ENCODE measurements at places on chromosomes 5 and 9.
A peak's percentile ranks its signal among the peaks of the same experiment; 100 is the strongest.

- DNase-seq: no peak
These were observed 919.6 kb upstream of the SEMA6A start for GRCh38 chr5:117494188-117494587.

DNA sequence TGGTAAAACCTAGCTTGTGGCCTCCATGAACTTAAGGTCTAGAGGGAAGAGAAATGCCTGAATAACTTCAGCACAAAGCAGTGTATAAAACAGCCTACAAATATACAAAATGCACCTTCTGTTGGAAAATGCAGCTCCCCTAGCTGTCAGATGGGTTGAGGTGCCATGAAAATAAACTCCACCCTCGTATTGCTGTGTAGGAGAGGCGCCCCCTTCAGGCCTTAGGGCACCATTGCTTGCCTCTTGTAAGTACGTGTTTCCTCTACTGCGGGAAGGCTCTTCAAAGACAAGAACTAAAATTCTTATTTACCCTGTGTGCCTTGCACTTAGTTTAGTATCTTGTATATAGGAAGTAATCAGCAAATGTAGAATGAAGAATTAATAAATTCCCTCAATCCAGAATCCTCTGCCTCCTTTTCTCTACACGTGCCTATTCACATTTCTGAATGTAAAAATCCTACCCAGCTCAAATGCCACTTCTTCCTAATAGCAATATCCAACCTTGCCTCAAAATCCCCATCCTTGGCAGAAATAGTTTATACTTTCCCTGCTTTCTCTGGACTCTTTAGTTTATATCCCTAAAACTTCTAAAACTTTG lies 393.7 kb upstream of the PDE4D start:
- DNase-seq: peak; percentile 66

DNA sequence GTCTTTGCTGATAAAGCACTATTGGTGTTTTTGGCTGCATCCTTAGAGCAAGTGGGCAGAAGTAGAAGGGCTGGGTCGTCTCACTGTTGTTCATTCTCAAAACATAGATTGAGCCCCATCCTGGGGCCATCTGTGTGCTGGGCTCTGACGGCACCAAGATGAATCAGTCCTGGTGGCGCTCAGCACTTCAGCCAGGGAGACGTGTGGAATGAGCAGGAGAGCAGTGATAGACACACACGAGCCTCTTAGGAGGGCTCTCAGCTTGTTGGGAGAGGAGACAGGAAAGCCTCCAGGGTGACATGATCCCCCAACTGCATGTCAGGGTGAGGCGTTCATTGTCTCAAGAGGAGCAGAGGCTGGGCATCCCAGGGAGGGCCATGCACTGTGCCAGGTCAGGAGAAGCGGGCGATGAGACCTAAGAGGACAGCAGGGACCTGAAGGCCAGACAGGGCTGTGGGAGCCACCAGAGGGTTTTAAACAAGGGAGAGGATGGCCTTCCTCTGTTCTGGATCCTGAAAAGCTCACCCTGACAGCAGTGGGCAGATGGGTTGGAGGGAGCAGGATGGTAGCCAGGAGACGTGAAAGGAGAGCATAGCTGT lies 115.8 kb downstream of the DAB2IP start:
- no peak for DNase-seq

DNA sequence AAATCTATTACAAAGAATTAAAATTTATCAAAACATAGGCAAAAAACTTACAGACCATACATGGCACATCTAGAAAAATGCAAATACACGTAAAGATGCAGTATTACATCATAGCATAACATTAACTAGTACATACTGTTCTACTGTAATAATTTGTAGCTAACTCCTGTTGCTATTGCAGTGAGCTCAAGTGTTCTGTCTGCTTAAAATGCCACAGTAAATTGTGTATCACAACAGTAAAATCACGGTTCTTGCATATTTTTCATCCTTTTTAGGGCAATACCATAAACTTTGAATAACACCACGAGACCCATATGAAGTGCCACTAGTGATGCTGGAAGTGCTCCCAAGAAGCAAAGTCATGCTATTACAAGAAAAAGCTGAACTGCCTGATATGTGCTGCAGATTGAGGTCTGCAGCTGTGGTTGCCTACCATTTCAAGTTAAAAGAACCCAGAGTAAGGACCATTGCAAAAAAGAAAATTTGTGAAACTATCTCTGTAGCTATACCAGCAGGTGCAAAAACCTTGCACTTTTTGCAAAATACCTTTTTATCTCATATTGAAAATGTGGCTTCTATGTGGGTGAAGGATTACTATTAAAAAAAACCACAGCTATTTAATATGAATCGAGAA lies 14.2 kb downstream of the HOMER1 start:
- no peak for DNase-seq

- DNase-seq: no peak
These were observed 16.6 kb upstream of the HMGCR start for GRCh38 chr5:75320371-75320770.

DNA sequence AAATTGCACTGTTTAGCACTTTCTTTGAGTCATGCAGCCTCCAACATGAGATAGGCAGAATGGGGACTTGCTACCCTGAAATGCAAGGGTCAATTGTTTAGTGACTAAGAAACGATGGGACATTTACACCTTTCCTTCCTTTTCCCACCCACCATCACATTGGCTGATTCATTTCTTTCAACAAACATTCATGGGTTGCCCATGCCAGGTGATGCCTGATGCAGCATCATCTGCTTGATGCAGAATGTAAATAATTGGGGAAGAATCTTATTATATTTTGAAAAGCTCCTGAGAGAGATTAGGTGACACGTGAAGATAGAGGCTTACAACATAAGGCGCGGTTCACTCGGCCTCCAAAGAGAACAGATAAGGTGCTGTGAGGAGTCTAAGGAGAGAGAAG lies 4.5 kb upstream of the TRMT10B start:
- DNase-seq: peak; percentile 10

DNA sequence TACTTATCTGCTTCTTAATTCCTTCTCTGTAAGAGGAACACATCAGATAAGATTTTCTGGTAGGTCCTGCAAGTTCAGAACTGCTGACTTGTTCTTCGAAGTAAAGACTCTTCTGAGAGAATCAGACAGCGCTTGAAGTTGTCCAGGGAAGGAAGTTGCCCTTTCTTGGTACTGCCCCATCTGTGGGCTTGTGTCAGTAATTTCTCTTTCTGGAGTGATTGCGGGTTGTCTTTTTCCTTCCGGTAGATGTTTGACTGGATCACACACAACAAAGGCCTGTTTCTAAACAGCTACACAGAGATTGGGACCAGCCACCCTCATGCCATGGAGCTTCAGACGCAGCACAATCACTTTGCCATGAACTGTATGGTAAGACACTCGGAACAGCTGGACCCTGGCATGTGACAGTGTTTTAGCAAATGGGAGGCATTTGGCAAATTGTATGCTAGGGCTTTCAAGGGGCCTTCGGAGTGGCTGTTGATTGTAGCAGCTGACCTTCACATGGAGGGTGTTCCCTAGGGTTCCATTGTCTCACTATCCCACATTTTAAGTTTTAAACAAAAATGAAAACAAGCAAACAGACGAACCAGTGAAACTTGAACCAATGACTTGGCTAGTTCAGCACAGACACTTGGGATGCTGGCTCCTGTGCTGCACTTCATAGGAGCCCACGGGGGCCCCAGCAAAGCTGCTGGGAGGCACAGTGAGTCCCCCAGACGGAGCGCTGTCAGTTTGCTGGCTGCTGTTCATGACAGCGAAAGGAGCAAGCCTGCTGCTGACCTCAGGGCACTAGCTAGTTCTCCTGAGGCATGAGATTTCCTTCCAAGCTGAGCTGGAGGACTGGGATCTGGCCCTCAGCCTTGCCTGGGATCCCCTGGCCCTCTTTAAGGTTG lies 149.9 kb downstream of the TRIO start:
- no peak for DNase-seq

DNA sequence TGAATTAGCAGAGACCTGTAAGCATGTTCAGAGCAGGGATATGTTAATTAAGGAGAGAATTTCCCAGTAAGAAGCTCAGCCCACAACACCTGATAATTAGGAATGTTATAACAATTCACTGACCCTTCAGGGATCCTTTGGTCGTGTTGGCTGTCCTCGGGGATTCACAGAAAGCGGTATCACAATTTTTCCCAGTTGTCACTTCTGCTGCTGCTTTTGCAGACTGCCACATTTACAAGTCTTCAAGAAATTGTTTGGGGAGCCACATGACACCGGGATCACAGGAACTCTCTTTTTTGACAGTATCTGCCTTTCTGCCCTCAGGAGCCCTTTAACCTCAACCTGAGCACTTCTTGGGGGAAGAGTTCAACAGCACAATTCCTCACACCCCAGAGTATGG lies 265.5 kb downstream of the GLIS3 start:
- no peak for DNase-seq

GRCh38 chr5:128714551-128714950 lies 176.5 kb upstream of the FBN2 start:
- DNase-seq: no peak

GRCh38 chr9:95132366-95133324 lies 184.9 kb downstream of the FANCC start:
- DNase-seq: no peak

- no peak for DNase-seq
These were observed 61.4 kb upstream of the MRPS30 start for GRCh38 chr5:44747396-44747795.

GRCh38 chr9:113431191-113431590 lies 20.6 kb downstream of the C9orf43 start:
- no peak for DNase-seq

DNA sequence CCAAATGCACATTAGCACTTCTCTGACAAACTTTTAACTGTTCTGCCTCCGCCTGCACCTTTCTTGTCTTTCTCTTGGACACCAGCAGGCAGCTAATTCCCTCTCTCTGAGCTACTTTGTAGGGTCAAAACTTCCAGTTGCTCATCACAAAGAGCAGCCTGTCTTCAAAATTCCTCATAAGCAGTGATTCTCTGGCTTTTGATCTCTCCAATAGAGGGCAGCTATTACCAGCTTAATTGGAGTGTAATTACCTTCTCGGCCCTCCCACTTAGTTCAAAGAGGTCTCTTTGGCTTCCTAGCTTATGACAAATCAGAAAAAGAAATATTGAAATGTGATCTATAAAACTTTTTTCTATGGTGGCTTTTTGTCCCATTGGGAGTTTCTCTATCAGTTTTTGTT lies 43.6 kb upstream of the RAD23B start:
- peak; percentile 72 for DNase-seq

DNA sequence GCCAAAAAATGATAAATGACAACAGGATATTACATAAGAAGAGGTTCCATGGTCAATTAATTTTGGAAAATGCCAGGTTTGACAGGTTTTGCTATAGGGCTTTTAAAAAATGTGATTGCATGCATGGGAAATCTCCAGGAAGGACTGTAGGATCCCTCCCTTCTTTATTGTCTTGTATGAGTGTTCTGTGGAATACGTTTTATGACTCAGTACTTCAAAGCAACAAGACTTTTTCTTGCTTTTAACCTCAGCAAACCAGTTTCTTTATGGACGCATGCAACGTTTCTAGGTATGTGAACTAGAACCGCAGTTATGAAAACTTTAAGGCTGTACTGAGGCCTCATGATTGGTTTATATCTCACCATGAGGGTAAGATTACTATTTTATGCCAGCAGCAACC lies 76.6 kb upstream of the NTRK2 start:
- DNase-seq: no peak

GRCh38 chr9:120099065-120099464 lies 480.9 kb downstream of the CDK5RAP2 start:
- DNase-seq: no peak

DNA sequence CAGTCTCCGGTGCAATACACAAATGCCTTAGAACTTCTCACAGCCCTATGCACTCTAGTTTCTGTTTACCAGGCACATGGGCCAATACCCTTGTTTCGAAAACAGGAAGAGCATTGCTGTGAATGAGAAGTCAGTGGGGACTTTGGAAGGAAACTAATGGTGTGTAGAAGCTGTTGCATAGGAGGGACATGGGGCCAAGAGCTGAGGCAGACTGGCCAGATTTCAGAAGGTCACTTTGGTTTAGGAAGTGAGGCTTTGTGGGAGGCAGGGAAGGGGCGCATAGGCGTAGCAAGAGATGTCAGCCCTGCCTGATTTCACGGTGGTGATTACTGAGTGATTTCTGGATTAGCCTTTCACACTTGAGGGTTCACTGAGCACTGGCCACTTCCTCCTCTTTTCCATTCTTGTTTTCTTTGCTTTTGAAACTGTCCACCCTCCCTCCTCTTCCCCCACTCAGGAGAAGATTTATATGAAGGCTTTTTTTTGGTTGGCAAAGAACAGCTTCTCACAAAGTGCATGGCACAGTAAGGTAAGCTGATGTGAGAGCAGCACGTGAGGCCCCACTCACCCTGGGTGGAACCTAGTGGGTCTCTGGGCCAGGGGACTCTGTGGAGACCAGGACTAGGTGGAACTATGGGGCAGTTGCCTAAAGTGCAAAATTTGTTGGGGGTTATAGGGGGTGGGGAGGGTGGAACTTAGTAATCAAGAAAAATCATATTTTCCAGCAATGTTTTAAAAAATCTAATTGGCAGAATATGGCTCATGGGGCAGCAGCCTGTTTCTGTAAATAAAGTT lies 6.1 kb upstream of the TMEM252 start:
- no peak for DNase-seq

- DNase-seq: no peak
These were observed 24.8 kb upstream of the UBAP1 start for GRCh38 chr9:34154057-34154456.

DNA sequence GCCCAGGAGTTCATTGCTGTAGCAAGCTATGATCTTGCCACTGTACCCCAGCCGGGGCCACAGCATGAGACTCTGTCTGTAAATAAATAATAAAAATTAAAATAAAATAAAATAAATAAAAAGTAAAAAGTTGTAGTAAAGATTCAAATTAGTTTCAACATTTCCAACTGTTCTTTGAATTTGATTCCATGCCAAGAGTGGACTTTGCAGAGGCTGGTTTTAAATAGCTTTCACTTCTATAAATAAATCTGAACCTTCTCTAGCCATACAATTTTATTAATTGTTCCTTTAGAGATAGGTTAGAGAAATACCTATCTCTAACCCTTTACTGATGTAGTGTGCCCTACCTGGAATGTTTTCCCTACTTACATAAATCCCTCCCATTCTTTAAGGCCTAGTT lies 129.7 kb upstream of the SLIT3 start:
- DNase-seq: no peak

DNA sequence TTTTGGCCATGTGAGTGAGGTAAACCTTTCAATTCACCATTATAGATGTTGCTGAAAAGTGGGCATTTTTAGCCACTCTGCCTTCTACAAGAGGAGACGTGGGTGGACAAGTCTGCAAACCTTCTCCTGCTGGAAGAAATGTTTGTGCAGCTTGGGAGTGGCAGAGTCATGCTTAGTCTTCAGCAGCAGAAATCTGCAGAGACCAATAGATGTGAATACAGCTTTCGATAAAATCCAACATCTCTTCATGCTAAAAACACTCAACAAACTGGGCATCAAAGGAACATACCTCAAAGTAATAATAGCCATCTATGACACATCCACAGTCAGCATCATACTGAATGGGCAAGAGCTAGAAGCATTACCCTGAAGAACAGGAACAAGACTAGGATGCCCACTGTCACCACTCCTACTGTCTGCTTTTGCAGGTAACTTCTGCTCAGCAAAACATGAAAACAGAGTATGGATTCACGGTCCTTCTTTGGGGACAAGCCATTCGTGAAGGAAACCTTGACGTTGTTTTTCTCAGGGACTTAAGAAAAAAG lies 91.3 kb downstream of the RALGPS1 start:
- DNase-seq: no peak

GRCh38 chr9:128898382-128898781 lies 16.4 kb downstream of the LRRC8A start:
- no peak for DNase-seq

Measured in bronchial epithelial cell (primary cell).